ENCODE measurements at places on chromosomes 13 and 19.
A peak's percentile ranks its signal among the peaks of the same experiment; 100 is the strongest.

DNA sequence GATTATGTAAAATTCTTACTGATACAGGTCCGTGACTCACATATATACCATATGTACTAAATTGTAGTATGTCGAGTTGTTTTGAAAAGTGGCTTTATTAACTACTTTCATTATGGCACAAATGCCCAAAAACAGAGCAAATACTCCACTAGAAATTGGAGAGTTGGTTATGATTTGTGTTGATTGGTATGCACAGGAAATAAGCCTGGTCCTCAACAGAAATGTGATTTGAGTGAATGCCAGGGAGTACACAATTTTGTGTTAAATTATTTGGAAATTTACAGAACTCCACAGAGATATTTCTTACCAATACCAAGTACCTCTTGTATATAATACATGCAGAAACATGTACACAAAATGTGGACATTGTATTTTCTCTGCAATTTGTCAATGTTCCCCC, 676.7 kb downstream of the PCDH9 start:
- no peak for DNase-seq

GRCh38 chr13:52383366-52383765, 22.6 kb downstream of the THSD1 start:
- no peak for DNase-seq

DNA sequence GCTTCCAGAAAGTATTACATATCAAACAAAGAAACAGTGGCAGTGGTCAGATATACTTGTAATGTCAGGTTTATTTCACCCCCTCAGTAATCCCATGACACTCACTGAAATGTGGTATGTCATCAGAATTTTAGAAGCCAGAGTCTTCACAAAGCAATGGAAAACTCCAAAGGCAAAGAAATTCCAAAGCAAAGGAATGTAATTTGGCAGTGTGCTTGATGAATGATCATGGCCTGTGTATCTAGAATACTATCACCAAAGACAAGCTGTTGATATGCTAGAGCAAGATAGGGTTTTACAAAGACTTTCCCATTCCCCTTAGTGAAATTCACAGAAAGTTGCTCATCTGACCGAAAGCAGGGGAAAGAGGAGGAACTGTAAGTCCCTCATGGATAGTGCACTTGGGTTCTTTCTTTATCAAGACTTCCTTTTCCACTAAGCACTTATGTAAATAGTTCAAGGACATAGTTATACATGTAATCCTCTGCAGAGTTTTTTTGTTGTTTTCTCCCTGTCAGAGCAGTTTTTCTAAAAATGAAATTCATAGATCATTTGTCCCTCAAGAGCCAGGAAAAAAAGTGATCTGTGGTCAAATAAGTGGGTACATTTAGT, 243.4 kb downstream of the NHLRC3 start:
- no peak for DNase-seq

DNA sequence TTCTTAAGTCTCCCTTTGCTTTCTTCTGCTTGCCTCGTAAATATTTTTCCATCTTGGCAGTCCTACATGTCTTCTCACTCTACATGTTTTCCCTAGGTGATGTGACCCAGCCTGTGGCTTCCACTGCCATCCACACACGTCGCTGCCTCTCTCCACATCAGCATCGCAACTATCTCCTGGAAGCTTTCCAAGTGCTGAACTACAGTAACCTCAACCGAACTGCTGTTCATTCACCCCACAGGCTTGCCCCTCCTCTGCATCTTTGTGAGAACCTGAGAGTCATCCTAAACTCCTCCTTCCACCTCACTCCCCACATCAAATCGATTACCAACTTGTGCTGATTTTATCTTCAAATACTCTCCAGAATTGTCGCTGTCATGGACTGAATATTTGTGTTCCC, 41.2 kb upstream of the USPL1 start:
- DNase-seq, result peak; percentile 56

DNA sequence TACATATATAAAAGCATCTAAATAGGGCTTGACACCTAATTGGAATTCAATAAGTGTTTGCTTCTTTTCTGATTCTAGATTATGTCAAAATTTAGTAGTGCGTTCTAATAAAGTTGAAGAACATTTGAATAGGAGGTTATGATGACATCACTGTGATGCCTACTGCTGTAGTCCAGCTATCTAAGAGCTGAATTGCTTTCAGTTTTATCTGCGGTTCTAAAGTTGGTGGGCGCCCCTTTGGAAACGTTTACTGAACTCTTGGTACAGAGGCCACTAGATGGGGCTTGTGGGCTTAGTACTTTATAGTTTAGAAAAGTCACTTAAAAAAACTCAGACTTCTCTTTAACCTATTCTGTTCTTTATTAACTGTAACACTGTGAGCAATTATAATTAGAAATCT, 776.9 kb downstream of the GPC5 start:
- DNase-seq, result no peak

DNA sequence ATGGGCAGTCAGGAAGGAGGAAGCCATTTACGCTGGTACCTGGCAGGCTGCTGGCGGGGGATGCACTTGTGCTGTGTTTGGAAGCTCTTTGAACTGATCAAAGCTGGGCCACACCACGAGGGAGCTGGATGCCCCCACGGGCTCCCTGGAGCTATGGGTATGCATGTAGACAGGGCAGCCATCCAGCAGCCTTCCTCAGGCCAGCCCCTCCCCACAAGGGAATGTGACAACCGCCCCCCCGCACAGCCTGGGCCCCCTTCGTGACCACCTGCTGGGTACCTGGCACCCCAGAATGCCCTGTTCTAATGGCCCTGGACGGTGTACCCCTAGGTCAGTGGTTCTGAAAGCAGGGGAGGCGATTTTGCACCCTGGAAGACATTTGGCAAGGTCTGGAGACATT, 42.5 kb upstream of the C19orf12 start:
- DNase-seq, result no peak

DNA sequence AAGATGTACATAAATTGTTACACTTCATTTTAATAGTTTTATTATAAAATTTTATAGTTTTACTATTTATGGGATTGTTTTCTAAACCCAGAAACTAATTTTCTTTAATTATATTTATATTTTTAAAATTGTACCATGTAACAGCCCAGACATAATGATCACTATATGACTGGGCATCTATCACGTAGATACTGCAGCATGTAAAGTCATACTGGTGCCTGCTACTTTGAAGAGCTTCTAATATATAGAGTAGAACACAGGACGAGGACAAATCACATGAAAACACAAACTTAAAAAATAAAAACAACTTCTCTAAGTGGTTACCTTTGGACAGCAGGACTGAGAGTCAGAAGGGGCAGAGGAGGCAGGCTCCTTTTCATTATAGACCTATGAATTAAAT, 5.3 kb downstream of the ELF1 start:
- no peak for DNase-seq

DNA sequence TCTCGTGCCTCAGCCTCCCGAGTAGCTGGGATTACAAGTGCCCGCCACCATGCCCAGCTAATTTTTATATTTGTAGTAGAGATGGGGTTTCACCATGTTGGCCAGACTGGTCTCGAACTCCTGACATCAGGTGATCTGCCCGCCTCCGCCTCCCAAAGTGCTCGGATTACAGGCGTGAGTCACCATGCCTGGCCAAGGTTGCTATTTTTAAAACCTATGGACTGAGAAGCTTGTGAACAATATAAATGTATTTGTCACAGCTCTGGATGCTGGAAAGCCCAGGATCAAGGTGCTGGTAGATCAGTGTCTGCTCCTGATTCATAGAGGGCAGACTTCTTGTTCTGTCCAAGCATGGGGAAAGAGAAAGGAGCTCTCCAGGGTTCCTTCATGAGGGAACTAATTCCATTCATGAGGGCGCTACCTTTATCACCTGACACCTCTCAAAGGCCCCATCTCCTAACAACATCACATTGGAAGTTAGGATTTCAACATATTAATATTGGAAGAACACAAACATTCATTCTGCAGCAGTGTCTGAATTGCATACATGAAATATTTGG, 16.1 kb downstream of the CARD8 start:
- DNase-seq, result no peak

DNA sequence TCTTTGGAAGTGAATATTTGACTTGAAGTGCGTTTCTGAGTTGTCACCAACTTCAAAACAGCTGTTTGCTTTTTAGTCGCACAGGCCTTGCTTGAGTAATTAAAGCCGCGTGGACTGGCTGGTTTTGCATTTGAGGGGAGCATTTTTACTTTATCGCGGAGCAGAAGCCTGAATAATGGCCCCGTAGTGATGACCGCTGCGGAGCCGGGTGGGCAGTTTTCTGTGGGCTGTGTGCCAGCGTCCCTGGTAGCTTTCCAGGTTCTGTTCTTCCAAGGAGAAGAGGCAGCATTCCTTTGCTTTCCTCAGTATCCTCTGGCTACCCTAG, 1.1 kb downstream of the NAA16 start:
- peak; percentile 35 for DNase-seq

DNA sequence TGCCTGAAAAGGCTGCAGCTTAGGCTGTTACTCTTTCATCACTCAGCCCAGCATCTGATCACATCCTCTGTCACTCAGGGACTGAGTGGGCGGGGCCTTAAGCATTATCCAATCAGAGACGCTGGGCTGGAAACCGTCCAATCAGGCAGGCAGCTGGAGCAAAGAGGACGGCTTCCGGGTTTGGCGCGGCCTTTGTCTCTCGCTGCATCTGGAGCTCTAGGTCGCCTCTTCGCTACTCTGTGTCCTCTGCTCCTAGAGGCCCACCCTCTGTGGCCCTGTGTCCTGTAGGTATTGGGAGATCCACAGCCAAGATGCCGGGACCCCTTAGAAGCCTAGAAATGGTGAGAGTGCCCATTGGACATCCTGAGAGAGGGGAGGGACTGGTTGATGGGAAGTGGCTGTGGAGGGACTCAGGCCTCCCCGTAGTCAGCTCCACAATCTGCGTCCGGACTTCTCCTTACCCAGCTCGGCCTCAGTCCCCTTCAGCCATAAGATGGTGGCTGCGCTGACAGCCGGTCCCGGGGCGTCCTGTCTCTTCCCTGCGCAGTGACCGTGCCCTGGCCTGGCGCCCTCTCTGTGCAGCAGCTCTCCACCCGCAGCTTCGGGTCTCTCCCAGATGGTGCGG, at the start of gene ZNF486:
Gene ZNF486 (plus strand): TSS at position 195 of the 625 bp plus-strand sequence. CDS start 117 bp downstream, at position 312.
- peak; percentile 91 for DNase-seq

- DNase-seq, result no peak
Observed at GRCh38 chr19:56423985-56424353, 19.8 kb downstream of the ZNF583 start.

DNA sequence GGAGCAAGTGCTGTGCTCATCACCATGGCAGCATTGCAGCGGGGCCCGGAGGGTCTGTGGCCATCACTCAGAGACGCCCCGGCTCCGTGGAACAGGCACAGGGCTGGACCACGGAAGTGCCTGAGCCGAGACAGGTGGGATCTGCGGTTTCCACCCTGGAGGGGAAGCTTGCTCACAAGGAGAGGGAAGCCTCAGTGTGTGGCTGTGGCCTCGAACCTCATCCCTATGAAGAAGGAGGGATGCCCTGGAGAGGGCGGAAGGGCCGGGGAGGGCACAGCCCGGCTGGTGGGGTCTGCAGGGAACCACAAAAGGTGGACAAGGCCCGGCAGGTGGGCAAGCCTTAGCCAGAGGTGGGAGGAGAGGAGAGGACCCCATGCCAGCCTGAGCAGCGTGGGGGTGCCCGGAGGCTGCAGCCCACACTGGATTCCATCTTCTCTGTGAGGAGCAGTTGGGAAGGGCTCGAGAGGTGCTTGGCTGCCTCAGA, 30.4 kb upstream of the TMEM255B start:
- no peak for DNase-seq

DNA sequence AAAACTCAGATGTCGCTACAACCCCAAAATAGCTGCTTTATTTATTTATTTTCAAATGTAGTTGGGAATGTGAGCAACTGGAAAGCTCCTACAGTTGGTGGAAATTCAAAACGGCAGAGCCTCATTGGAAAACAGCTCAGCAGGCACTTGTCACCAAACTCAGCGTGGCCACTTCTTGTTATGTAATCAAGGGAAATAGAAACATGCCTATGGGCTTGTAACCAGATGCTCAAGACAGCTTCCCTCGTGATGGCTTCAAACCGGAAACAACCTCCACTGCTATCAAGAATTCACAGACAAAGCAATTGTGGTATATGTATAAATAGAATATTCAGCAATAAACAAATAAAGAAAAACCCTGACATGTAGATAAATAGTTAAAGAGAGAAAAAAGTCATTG, 627.8 kb upstream of the SLC10A2 start:
- no peak for DNase-seq

Measured in stimulated activated CD8-positive, alpha-beta memory T cell treated with anti-CD3 and anti-CD28 coated beads, Interleukin-4, amount 100 ng/mL, for 48 hours (primary cell).